ENCODE measurements at places on chromosomes 1 and 21.

GRCh38 chr21:42532466-42533181 is 19.0 kb downstream of the SLC37A1 start:
- H3K27me3 ChIP-seq, result no peaks in the 10 kb centered on the region
- H3K27ac ChIP-seq, result no peak overlapping the region
- H3K4me3 ChIP-seq, result no peak overlapping the region
- no peak for DNase-seq
- H3K36me3 ChIP-seq, result no peaks in the 10 kb centered on the region

DNA sequence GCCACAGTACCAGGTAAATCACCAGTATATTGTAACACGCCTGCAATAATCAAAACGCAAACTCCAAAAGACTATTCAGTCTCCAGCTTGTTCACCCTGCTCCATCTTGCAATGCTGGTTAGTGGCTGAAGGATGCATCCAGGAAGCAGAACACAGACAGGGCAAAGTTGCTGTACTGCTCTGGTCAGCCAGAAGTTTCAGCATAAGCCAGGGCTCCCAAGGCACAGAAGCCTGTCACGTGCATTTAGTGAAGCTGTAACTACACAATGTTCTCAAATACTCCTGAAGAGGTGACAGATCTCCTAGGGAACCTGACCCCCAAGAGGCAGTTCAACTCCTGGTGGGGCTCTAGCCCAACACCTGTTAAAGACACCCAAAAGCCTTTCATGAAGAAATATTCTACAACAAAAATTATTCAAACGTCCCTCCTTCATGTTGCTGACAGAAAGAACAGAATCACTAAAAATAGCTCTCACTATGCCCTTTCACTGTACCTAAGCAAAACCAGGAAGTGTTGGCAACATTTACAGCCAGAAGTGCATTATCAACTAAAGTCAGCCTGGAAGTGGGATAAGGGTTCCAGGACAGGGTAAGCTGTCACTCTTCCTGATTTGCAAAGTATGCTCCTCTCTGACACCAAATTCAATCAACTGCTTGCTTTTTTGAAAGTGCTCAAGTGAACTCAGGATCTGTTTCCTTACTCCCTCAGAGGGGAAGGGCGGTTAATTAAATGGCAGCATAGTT is 52.1 kb downstream of the SLC35D1 start:
- H3K27ac ChIP-seq, result no peak overlapping the region
- DNase-seq, result no peak
- H3K36me3 ChIP-seq, result peaks cover 34% of the 10 kb centered on the region
- H3K4me3 ChIP-seq, result no peak overlapping the region

- no peaks in the 10 kb centered on the region for H3K27me3 ChIP-seq
- peaks cover 49% of the 10 kb centered on the region for H3K36me3 ChIP-seq
- DNase-seq, result no peak
- H3K4me3 ChIP-seq, result no peak overlapping the region
Measured at GRCh38 chr1:29196863-29197589, 15.3 kb upstream of the SRSF4 start.

- no peak overlapping the region for H3K27ac ChIP-seq
- DNase-seq, result no peak
- H3K36me3 ChIP-seq, result no peaks in the 10 kb centered on the region
Measured at GRCh38 chr1:217077426-217077825, 354.2 kb upstream of the ESRRG start.

DNA sequence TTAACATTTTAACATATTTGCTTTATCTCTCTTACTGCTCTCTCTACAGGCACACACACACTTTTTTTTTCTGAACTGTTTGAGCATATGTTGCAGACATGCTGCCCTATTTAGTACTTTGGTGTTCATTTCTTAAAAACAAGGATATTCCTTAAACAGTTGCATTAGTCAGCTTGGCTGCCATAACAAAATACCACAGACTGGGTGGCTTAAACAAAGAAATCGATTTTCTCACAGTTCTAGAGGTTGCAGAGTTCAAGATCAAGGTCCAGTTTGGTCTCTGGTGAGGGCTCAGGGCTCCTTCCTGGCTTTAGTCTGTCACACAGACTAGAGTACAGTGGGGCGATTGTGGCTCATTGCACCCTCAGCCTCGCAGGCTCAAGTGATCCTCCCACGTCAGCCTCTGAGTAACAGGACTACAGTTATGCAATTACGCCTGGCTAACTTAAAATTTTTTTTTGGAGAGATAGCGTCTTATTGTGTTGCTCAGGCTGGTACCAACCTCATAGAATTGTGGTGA is 46.7 kb downstream of the RPRD2 start:
- no peak overlapping the region for H3K4me3 ChIP-seq
- peaks cover 27% of the 10 kb centered on the region for H3K36me3 ChIP-seq
- no peak for DNase-seq
- no peak overlapping the region for H3K27ac ChIP-seq
- H3K4me1 ChIP-seq, result peaks cover 10% of the 10 kb centered on the region

- H3K4me1 ChIP-seq, result peaks cover 94% of the 10 kb centered on the region
- no peaks in the 10 kb centered on the region for H3K36me3 ChIP-seq
- H3K27ac ChIP-seq, result peak overlapping the region; percentile 32
Measured at GRCh38 chr1:11355559-11356475, 82.8 kb downstream of the UBIAD1 start.

- H3K4me1 ChIP-seq, result peaks cover 75% of the 10 kb centered on the region
- no peak for DNase-seq
- H3K4me3 ChIP-seq, result no peak overlapping the region
Measured at GRCh38 chr1:182626527-182626926, 22.3 kb upstream of the RGS16 start.

DNA sequence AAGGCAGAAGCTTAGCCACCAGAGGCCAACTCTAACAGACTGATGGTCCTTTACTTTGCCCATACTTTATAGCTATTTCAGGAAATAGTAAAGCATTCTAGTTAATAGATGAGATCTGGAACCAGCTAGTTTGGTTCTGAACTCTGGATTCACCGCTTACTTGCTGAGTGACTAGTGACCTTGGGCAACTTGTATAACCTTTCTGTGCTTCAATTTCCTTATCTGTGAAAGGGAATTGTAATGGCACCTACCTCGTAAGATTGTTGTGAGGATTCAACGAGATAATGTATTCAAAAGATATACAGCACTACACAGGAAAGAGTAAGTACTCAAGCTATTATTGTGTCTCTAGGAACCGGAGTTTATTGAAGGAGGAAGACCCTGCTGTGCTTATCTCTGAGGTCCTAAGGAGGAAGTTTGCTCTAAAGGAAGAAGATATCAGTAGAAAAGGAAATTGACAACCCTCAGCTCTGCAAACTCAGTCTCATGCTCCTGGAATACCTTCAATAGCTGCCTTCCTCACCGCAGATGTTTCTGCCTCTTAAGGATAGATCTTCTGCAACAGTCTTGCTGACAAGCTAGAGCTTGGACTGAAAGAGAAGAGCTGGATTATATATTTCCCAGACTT is 11.9 kb downstream of the MTFR1L start:
- H3K27ac ChIP-seq, result no peak overlapping the region
- H3K4me3 ChIP-seq, result no peak overlapping the region
- H3K27me3 ChIP-seq, result no peaks in the 10 kb centered on the region
- no peak for DNase-seq

DNA sequence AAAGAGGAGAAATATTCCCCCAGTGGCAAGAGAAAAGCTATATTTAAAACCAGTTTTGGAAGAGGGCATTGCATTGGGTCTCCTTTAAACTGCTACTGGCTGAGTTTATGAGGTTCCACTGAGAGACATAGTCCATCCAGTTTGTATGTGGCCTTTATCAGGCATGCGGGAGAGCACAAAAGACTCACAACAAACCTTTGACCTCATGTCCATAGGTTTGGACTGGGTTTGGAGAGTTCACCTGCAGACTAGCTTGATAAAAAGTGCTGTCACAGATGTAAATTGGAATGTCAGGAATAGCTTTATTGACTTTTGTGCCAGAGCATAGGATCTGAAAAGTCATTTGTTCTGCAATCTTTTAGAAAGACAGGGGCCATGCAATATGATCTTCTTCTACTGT is 131.0 kb upstream of the NRIP1 start:
- H3K4me1 ChIP-seq, result peaks cover 33% of the 10 kb centered on the region
- no peaks in the 10 kb centered on the region for H3K36me3 ChIP-seq
- DNase-seq, result no peak
- peaks cover 5% of the 10 kb centered on the region for H3K27me3 ChIP-seq

DNA sequence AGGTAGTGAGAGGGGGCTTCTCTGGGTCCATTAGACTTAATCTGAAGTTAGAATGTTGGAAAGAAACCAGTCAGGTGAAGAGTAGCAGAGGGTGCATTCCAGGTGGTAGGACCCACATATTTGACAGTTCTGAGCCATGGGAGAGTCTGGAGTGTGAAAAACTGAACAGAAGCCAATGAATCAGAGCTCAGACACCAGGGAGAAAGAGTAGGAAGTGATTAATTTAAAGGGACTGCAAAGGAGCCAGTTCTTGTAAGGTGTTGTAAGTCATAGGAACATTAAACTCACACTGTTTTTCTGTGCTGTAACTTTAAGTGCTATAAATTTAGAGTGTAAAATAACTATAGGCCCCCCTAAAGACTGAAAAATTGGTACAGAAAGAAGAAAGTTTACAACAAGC is 5.9 kb upstream of the DHX9 start:
- no peak overlapping the region for H3K4me3 ChIP-seq
- DNase-seq, result no peak
- peaks cover 14% of the 10 kb centered on the region for H3K4me1 ChIP-seq
- H3K36me3 ChIP-seq, result peaks cover 8% of the 10 kb centered on the region
- H3K27me3 ChIP-seq, result peaks cover 3% of the 10 kb centered on the region

DNA sequence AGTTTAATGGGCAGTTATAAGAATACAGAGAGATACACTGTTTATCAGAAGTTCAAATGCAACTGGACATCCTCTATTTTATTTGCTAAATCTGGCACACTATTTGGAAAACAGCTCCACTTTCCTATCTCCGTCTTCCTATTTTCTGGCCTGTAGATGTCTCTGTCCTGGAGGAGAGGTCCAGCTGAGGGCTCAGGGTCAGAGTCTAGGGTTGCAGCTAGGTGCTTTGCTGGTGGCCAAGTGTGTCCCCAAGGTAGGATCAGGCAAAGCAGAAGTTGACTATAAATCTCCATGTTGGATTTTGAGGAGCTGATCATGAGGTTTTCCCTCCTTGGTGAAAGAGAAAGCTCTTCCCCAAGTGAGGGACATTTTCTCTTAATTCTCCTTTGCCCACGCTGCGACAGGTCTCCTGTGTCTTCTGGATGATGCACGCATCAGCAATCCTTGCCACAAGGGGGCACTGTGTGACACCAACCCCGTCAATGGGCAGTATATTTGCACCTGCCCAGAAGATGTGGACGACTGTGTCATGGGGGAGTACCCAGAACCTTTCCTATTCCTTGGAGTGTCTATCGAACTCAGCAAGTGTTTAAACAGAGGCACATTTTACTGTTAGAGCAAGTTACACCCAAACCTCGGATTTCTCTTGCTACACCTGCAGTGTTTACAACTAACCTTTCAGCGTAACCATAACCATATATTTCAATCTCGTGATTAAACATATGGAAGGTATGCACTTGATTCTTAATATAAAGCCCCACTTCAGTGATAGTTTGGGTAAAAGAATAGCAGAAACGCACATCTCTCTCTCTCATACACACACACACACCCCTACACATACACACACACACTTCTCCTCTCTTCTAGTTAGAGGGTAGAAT is 10.2 kb downstream of the ADAM30 start:
- H3K27me3 ChIP-seq, result peaks cover 26% of the 10 kb centered on the region
- peak; percentile 47 for DNase-seq
- no peak overlapping the region for H3K27ac ChIP-seq
- no peak overlapping the region for H3K4me3 ChIP-seq
- H3K36me3 ChIP-seq, result peaks cover 8% of the 10 kb centered on the region

DNA sequence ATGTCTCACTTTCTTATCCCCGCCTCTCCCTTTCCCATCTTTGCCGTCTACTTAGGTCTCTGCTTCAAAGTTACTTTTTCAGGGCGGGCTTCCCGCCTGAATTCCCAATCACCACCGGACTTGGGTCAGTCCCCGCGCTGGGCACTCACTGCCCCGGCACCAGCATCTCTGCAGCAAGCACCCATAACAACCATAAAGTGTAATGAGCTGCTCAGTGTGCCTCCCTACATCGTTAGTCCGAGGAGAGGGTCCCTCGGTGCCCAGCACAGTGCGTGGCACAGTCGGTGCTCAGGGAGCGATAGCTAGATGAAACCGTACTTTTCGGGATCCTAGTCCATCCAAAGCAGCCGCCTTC is 633 bp upstream of the CTPS1 start:
- H3K36me3 ChIP-seq, result peaks cover 2% of the 10 kb centered on the region
- H3K27me3 ChIP-seq, result peaks cover 16% of the 10 kb centered on the region
- no peak overlapping the region for H3K27ac ChIP-seq
- no peak for DNase-seq
- H3K4me3 ChIP-seq, result peak overlapping the region; percentile 83

GRCh38 chr1:161119092-161119903 is 1.4 kb downstream of the NIT1 start:
- H3K27ac ChIP-seq, result peak overlapping the region; percentile 86
- peak overlapping the region; percentile 97 for H3K4me3 ChIP-seq
- no peak for DNase-seq

GRCh38 chr1:113433184-113433583 is 42.9 kb downstream of the MAGI3 start:
- H3K27me3 ChIP-seq, result no peaks in the 10 kb centered on the region
- no peak overlapping the region for H3K27ac ChIP-seq
- DNase-seq, result no peak
- no peak overlapping the region for H3K4me3 ChIP-seq
- no peaks in the 10 kb centered on the region for H3K4me1 ChIP-seq

DNA sequence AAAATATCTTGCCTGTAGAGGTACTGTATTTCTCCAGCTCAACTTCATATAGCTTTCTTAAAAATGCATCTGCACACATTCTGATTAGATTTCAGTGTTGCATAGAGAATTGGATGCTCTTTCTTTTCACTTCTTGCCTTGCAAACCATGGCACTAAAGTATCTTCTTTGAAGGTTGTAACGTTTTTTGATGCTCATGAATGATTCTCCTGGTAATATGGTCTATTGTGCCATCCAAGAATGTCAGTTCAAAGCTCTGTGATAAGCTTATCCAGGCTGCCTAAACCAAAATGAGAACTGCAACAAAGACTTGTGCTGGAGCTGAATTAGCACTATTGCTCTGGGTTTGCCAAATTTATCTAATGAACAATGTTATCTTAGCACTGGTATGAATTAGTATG is 1.9 kb downstream of the SGIP1 start:
- DNase-seq, result no peak
- H3K4me3 ChIP-seq, result no peak overlapping the region
- peaks cover 53% of the 10 kb centered on the region for H3K27me3 ChIP-seq
- peaks cover 21% of the 10 kb centered on the region for H3K4me1 ChIP-seq

GRCh38 chr1:199007423-199007822 is 368.6 kb downstream of the PTPRC start:
- no peaks in the 10 kb centered on the region for H3K27me3 ChIP-seq
- no peak overlapping the region for H3K27ac ChIP-seq
- no peak for DNase-seq
- peaks cover 15% of the 10 kb centered on the region for H3K4me1 ChIP-seq
- no peak overlapping the region for H3K4me3 ChIP-seq
- no peaks in the 10 kb centered on the region for H3K36me3 ChIP-seq

GRCh38 chr21:39099859-39100258 is 83.4 kb downstream of the PSMG1 start:
- H3K36me3 ChIP-seq, result peaks cover 26% of the 10 kb centered on the region
- no peak for DNase-seq
- H3K27ac ChIP-seq, result peak overlapping the region; percentile 83
- H3K4me1 ChIP-seq, result peaks cover 68% of the 10 kb centered on the region

GRCh38 chr21:15751037-15751436 is 21.3 kb downstream of the USP25 start:
- H3K4me1 ChIP-seq, result peaks cover 13% of the 10 kb centered on the region
- H3K4me3 ChIP-seq, result no peak overlapping the region
